Right ventricle myocardium inferior (tissue), 1 donor: ENCODE measurements at places on chromosomes 2 and 18. TPM values are rescaled to one million over a fixed set of nuclear protein-coding genes. Genes with fewer than 3 reads are reported as not detected.

Gene SNTG2
- total RNA-seq: 2.4 TPM

DNA sequence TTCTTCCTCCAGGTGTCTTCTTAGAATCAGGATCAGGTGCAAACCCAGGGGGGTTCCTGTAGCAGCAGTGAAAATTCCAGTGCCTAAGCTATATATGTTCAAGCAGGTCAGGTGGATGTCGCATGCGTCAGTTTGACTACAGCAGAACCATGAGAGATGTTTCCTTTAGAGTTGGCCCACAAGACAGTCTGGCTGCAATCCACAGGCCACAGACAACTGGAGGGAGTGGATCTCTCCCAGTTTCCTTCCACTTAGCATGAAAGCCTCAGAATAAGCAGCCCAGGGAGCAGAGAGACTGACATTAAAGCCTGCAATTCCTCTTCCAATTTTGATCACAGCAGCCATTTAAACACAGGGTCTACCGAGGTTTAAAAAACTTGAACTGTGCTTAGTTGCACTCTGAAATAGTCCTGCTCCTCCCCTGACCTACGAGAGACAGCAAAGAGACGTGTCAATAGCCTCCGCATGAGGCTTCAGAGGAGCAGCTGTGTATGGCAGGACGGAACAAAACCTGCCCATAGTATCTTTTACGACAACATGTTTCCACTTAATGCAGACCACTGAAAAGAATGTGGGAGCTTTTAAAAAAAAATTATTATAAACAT, 988 bp upstream of the KCNE4 start:
- no peak for DNase-seq

GRCh38 chr2:237691029-237691907, 63.9 kb downstream of the LRRFIP1 start:
- peak; percentile 99 for DNase-seq

DNA sequence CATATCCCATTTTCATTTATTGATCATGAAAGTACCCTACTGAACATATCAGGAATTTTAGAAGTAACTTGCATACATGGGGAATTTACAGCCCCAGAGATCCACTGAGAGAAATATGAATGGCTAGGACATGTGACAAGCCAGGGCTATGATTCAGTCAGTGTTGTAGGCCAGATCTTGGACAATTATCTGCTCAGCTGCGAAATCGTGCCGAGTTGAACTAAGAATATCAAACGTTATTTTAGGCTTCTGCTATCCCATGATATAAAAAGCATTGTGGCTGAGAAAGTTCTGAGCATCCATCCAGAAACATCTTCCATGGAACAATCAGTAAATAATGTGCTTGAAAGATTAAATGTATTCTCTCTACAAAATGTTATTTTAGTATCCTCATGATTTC, 85.7 kb upstream of the UNC80 start:
- no peak for DNase-seq

GRCh38 chr2:168449419-168449818, 6.7 kb upstream of the CERS6 start:
- no peak for DNase-seq

GRCh38 chr2:207919164-207919919, 106.0 kb downstream of the PLEKHM3 start:
- no peak for DNase-seq

Gene TEX44
- not detected for total RNA-seq

Gene NYAP2
- not detected for total RNA-seq

- no peak for DNase-seq
These were observed 418.3 kb upstream of the SPHKAP start for GRCh38 chr2:228599781-228600180.

- no peak for DNase-seq
These were observed 3.9 kb downstream of the SALL3 start for GRCh38 chr18:78983512-78983911.

- DNase-seq: no peak
These were observed 93.7 kb downstream of the DYNAP start for GRCh38 chr18:54684784-54685183.

- DNase-seq: no peak
These were observed 157.1 kb upstream of the ZFP36L2 start for GRCh38 chr2:43383533-43383932.

GRCh38 chr2:8923183-8923582, 80.3 kb downstream of the MBOAT2 start:
- no peak for DNase-seq

DNA sequence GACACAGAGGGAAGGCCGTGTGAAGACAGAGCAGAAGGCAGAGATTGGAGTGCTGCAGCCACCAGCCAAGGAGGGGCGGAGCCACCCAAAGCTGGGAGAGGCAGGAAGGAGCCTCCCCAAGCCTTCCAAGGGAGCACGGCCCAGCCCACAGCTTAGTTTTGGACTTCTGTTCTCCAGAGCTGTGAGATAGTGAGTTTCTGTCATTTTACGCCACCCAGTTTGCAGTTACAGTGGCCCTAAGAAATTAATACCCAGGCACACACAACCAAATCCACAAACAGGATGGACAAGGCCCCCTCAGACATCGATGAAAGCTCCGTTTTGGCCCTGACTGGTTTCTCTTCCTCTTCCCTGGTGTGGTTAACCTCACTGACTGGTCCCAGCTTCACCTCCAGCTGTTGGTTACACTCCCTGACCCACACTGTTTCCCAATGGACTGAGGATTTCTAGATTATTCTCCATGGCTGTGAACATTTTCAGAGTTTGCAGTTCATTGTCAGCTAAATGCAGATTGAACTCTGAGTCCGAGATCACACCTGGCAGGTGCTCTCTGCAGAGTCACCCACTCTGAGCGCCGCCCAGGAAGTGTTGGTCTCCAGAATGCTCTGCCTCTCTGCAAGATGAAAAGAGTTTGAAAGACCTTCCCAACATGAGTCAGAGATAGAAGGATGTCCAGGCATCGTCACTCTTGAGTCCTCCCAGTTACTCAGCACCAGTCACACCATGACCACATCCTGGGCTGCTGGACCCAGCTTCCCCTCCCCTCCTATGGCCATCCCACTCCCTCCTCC, 100.2 kb downstream of the TWIST2 start:
- no peak for DNase-seq

- DNase-seq: no peak
These were observed 187.6 kb downstream of the ARHGAP28 start for GRCh38 chr18:6917072-6917471.

- DNase-seq: no peak
These were observed 97.1 kb upstream of the RMDN2 start for GRCh38 chr2:37827911-37828511.

- no peak for DNase-seq
These were observed 69.7 kb downstream of the RPRM start for GRCh38 chr2:153408710-153409385.

GRCh38 chr2:151238527-151239487, 22.9 kb downstream of the RBM43 start:
- DNase-seq: no peak
